Neural crest cell (in vitro differentiated cells): ENCODE measurements at places on chromosomes 16 and 17. TPM values are rescaled to one million over a fixed set of nuclear protein-coding genes. Genes with fewer than 3 reads are reported as not detected.

DNA sequence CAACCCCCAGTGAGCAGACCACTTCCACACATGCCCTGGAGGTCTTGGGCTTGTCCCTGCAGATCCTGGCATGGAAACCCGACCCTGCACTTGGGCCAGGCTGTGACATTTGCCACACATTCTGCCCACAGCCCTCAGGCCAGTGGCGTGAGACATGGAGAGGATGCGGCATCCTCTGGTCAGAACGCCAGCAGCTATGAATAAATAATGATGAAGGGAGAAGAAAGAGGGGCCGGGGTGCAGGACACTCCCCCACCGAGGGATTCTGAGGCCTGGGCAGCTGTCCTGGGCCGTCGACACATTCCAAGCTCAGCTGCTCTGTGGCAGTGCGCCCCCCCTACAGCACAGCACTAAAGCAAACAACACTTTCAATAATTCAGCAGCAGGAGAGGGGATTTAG, 148.8 kb downstream of the ENGASE start:
- H3K27me3 ChIP-seq, result peaks cover 49% of the 10 kb centered on the region
- H3K4me3 ChIP-seq, result peak overlapping the region; percentile 49
- no peak overlapping the region for H3K27ac ChIP-seq
- H3K36me3 ChIP-seq, result no peaks in the 10 kb centered on the region
- peaks cover 7% of the 10 kb centered on the region for H3K4me1 ChIP-seq

WRAP53 gene
- total RNA-seq, result 35.7 and 41.1 TPM in 2 replicates

DNA sequence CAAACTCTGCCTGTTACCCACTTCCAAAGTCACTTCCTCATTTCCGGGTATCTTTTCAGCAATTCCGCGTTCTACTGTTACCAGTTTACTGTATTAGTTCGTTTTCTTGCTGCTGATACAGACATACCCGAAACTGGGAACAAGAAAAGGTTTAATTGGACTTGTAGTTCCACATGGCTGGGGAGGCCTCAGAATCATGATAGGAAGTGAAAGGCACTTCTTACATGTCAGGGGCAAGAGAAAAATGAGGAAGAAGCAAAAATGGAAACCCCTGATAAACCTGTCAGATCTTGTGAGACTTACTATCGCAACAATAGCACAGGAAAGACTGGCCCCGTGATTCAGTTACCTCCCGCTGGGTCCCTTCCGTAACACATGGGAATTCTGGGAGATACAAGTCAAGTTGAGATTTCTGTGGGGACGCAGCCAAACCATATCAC, 30.9 kb downstream of the PAFAH1B1 start:
- peaks cover 41% of the 10 kb centered on the region for H3K4me1 ChIP-seq
- H3K27ac ChIP-seq, result no peak overlapping the region
- no peak overlapping the region for H3K4me3 ChIP-seq
- DNase-seq, result no peak
- H3K36me3 ChIP-seq, result peaks cover 40% of the 10 kb centered on the region

PDIA2 gene
- total RNA-seq, result 1.4 and 2.1 TPM in 2 replicates

MYH2 gene
- 0.05 and 0.37 TPM in 2 replicates for total RNA-seq

MT2A gene
- total RNA-seq, result 11.6 and 13.8 TPM in 2 replicates

GRCh38 chr16:19184823-19185509, 16.9 kb downstream of the SYT17 start:
- H3K36me3 ChIP-seq, result peaks cover 3% of the 10 kb centered on the region
- no peaks in the 10 kb centered on the region for H3K4me1 ChIP-seq
- H3K27ac ChIP-seq, result no peak overlapping the region
- no peaks in the 10 kb centered on the region for H3K27me3 ChIP-seq
- DNase-seq, result no peak
- H3K4me3 ChIP-seq, result no peak overlapping the region

PRKCB gene
- total RNA-seq, result 0.77 and 0.80 TPM in 2 replicates

DNA sequence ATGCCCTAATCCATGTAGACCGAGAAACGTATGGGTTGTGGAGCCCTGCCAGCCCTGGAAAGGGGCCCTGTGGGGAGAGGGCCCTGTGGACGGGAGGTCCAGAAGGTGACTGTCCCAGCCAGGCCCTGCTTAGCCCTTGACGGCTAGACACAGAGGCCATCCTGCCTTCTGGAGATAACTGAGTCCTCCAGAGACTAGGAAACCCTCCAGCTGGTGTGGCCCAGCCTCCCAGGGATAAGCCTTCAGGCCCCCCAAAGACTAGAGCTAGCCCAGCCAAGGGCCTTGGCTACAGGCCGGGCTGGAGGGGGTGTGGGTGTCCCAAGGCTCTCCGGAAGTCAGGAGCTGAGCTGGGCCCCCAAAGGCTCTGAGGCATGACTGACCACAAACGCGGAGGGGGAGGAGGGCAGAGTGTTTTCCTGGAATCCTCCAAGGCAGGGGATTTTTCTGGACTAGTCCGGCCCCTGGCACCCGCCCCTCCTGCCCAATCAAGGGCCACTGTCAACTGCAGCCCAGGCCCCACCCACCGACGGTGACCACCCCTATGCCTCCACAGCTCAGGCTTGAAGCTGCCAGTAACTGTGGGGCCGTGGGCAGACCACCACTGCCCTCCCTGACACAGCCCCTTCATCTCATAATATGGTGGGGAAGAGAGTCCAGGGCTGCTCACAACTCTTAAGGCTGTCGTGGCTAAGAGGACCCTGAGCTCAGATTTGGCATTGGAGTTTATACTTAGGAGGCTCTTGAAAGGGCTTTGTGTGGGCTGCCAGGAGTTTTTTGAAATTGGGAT, 885 bp upstream of the VASN start:
- H3K27me3 ChIP-seq, result peaks cover 11% of the 10 kb centered on the region
- peaks cover 5% of the 10 kb centered on the region for H3K4me1 ChIP-seq
- peak overlapping the region; percentile 62 for H3K4me3 ChIP-seq
- no peak overlapping the region for H3K27ac ChIP-seq
- no peak for DNase-seq

DNA sequence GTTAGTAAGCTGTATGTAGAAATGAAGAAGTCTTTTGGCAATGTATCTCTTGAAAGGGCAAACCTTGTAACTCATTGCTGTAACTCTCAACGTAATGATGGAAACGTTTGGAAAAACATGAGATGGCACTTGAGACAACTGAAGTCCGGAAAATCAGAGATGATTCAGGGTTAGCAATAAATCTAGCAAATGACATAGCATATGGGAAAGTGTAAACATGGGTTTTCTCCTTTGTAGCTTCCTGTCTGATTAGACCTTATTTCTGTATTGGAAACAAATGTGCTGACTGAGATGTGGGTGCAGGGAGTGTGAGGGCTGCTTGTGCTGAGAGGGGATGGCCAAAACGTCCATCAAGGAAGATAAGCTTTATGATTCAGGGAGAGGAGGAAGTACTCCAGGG, 110.7 kb upstream of the FAM20A start:
- H3K4me3 ChIP-seq, result no peak overlapping the region
- H3K36me3 ChIP-seq, result no peaks in the 10 kb centered on the region
- H3K27ac ChIP-seq, result no peak overlapping the region
- no peak for DNase-seq
- no peaks in the 10 kb centered on the region for H3K4me1 ChIP-seq

DNA sequence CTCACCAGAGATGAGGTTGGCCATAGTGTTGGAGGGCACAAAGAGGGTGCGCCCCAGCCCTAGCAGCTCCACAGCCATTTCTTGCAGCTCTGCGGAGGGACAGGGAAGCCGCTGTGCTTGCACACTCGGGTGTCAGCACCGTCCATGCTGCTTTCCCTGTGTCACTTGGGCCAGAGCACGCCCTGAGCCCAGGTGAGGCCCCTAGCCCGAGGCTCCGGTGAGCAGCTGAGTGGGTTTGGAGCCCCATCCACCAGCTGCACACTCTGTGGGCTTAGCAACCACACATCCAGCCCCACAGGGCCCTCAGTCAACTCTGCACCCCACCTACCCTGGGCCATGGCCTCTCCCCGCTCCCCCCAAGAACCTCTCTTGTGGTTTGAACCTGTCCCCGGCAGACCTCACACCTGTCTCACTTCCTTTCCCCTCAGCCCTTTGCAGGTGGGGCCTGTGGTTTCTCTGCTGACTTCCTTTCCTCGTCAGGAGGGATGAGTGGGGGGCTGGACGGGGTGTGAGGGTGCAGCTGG, 20.7 kb downstream of the TMEM235 start:
- H3K27ac ChIP-seq, result no peak overlapping the region
- H3K36me3 ChIP-seq, result no peaks in the 10 kb centered on the region
- no peak overlapping the region for H3K4me3 ChIP-seq
- no peaks in the 10 kb centered on the region for H3K27me3 ChIP-seq

GRCh38 chr16:12587170-12587569, 216.5 kb downstream of the CPPED1 start:
- H3K4me1 ChIP-seq, result no peaks in the 10 kb centered on the region
- peaks cover 5% of the 10 kb centered on the region for H3K27me3 ChIP-seq
- DNase-seq, result no peak
- no peak overlapping the region for H3K4me3 ChIP-seq

PRPSAP2 gene
- 71.8 and 72.4 TPM in 2 replicates for total RNA-seq

TXNL4B gene
- 11.8 and 13.5 TPM in 2 replicates for total RNA-seq

EMP2 gene
- total RNA-seq, result 23.4 and 28.1 TPM in 2 replicates

BOLA2 gene
- total RNA-seq, result 7.8 and 8.6 TPM in 2 replicates

GRCh38 chr17:49112936-49113335, 19.6 kb upstream of the B4GALNT2 start:
- no peaks in the 10 kb centered on the region for H3K4me1 ChIP-seq
- peaks cover 29% of the 10 kb centered on the region for H3K27me3 ChIP-seq
- no peaks in the 10 kb centered on the region for H3K36me3 ChIP-seq
- H3K4me3 ChIP-seq, result no peak overlapping the region
- DNase-seq, result no peak

CPHXL2 gene
- total RNA-seq, result not detected in 2 replicates

SPNS2 gene
- 3.8 and 4.3 TPM in 2 replicates for total RNA-seq

- H3K27me3 ChIP-seq, result no peaks in the 10 kb centered on the region
- H3K4me1 ChIP-seq, result no peaks in the 10 kb centered on the region
- H3K36me3 ChIP-seq, result peaks cover 12% of the 10 kb centered on the region
- DNase-seq, result no peak
- H3K27ac ChIP-seq, result no peak overlapping the region
Observed at GRCh38 chr16:865026-865425, 64.5 kb upstream of the GNG13 start.

SSTR5 gene
- not detected in 2 replicates for total RNA-seq

DNA sequence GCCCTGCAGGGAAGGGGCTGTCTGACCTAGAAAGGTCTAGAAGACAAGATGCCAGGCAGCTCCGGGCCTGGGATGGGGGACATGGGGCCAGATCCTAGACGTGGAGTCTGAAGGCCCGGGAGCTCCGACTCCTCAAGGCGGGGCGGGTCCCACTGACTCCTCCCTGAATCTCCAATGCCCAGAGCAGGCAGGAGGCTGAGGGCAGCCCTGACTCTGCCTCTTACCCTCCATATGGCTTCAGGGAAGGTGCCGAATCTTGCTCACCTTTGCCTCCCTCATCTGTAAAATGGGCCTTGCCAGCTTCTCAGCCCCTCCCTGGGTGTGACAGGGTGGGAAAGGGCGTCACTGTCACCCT, 14.8 kb downstream of the VASN start:
- H3K27ac ChIP-seq, result no peak overlapping the region
- no peaks in the 10 kb centered on the region for H3K27me3 ChIP-seq
- DNase-seq, result no peak
- H3K36me3 ChIP-seq, result no peaks in the 10 kb centered on the region

KRT36 gene
- total RNA-seq, result not detected in 2 replicates

GRCh38 chr16:8996891-8997290, 33.2 kb upstream of the USP7 start:
- H3K27ac ChIP-seq, result no peak overlapping the region
- H3K27me3 ChIP-seq, result no peaks in the 10 kb centered on the region
- no peak for DNase-seq
- no peaks in the 10 kb centered on the region for H3K36me3 ChIP-seq
- H3K4me3 ChIP-seq, result no peak overlapping the region

- no peak overlapping the region for H3K4me3 ChIP-seq
- peaks cover 10% of the 10 kb centered on the region for H3K36me3 ChIP-seq
- DNase-seq, result no peak
- no peaks in the 10 kb centered on the region for H3K27me3 ChIP-seq
- peaks cover 12% of the 10 kb centered on the region for H3K4me1 ChIP-seq
- H3K27ac ChIP-seq, result no peak overlapping the region
Observed at GRCh38 chr17:65041518-65041917, 15.0 kb downstream of the GNA13 start.

DNA sequence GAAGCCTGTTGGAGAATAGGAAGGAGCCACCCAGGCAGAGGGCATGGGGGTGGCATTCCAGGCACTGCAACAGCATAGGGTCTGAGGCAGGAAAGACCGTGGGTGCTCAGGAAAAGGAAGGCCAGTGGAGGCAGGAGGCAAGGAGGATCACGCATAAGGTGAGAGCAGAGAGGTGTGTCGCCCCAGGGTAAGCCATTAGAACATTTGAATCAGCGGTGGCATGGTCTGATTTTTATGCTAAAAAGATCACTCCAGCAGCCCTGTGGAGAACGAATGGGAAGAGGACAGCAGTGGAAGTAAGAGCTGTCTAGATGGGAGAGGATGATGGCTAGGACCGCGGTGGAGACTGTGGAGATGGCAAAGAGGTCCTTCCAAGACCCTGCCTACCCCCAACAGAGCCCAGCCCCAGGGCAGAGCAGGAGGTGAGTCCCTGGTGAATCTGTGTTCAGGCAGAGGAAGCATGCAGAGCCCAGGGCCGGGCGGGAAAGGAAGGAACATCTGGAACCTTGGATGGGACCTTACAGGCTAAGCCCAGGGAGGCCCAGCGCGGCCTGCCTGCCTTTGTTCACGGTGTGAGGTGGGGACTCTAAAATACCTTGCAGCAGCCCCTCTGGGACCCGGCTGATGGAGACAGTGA, 7.8 kb downstream of the LPO start:
- no peak for DNase-seq
- H3K4me1 ChIP-seq, result no peaks in the 10 kb centered on the region
- H3K36me3 ChIP-seq, result no peaks in the 10 kb centered on the region

DNA sequence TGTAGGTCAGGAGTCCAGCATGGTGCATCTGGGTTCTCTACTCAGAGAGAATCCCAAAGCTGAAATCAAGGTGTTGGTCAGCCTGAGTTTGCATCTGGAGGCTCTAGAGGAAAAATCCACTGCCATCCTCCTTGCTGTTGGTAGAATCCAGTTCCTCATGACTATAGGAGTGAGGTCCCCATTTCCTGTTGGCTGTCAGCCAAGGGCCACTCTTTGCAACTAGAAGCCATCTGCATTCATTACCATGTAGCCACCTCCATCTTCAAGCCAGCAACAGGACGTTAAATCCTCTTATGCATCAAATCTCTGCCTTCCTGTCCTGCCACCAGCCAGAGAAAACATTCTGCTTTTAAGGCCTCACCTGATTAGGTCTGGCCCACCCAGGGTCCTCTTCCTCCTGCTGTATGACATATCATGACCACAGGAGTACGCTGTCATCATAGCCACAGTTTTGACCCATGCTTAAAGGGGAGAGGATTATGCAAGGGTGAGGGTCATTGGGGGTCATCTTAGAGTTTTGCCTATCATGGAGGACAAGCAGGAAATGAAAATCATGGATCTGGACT, 40.5 kb downstream of the DNAH9 start:
- H3K4me3 ChIP-seq, result no peak overlapping the region
- H3K27me3 ChIP-seq, result peaks cover 3% of the 10 kb centered on the region
- no peaks in the 10 kb centered on the region for H3K4me1 ChIP-seq
- H3K27ac ChIP-seq, result no peak overlapping the region
- DNase-seq, result no peak

GRCh38 chr16:54696522-54696921, 234.1 kb upstream of the IRX5 start:
- H3K4me3 ChIP-seq, result no peak overlapping the region
- no peak overlapping the region for H3K27ac ChIP-seq
- H3K27me3 ChIP-seq, result peaks cover 3% of the 10 kb centered on the region
- DNase-seq, result no peak

- H3K27ac ChIP-seq, result no peak overlapping the region
- peaks cover 4% of the 10 kb centered on the region for H3K4me1 ChIP-seq
- DNase-seq, result no peak
- no peaks in the 10 kb centered on the region for H3K36me3 ChIP-seq
- H3K4me3 ChIP-seq, result no peak overlapping the region
- H3K27me3 ChIP-seq, result peaks cover 9% of the 10 kb centered on the region
Observed at GRCh38 chr16:12639044-12639443, 164.6 kb downstream of the CPPED1 start.
